ENCODE measurements at places on chromosomes 12 and 14.
A peak's percentile ranks its signal among the peaks of the same experiment; 100 is the strongest.

DNA sequence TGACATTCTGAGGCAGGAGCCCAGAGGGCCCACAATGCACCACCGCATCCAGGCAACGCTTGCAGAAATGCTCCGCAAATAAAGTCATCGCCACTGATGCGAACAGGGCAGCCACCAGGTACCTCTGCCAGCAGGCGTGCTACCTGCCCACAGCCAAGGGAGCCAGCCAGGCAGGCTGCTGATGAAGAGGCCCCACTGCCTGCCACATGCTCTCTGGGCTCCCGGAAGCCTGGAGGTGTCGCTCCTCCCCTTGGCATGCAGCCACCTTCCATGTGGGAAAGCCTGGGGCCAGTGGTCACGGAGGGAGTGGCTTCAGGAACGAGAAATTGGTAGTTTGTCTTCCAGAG, 14.7 kb downstream of the GPR132 start:
- no peak for DNase-seq

- DNase-seq, result no peak
Observed at GRCh38 chr14:31858868-31859267, 218.2 kb upstream of the ARHGAP5 start.

GRCh38 chr12:116141110-116141832, 136.2 kb downstream of the MED13L start:
- DNase-seq, result no peak

- DNase-seq, result peak; percentile 52
Observed at GRCh38 chr12:2752676-2753371, 41.9 kb upstream of the FKBP4 start.

DNA sequence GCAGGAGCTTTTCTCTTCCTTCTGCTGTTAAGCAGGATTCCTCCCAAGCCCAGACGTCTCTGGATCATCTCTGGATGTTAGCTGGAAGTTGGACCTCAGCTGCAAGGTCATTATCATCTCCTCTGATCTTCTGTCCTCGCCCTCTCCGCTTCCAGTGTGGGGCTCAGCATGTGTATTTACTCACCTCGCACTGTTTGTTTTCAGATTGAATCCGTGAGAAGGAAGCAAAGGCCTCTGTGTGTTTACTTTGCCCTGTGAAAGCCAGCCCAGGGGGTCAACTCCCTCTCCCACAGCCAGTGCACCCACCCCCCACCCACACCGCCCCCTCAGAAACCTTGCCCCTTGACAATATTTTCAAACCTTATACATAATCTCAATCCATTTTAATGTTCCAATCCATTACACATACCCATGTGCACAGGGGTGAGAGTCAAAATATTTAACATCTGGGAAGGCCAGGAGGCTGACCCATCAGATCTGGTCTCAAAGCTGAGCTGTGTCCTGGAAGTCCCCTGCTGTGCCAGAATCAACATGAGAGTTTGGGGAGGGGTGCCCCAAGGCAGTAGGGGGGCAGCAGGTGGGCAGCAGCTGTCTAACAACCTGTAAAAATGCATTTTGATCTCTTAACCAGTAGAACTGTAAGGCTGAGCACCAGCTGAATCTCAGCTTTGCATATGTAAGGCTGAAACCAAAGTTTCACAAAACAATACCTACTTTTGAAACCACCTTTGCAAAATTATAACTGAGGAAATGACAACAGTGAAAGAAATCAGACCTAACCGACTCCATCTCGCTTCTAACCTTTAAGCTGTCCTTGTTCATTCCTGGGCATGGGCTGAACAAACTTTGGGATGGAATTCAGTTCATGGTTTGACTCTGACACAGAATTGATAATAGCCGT, 157.9 kb downstream of the ZNF664 start:
- DNase-seq, result no peak

DNA sequence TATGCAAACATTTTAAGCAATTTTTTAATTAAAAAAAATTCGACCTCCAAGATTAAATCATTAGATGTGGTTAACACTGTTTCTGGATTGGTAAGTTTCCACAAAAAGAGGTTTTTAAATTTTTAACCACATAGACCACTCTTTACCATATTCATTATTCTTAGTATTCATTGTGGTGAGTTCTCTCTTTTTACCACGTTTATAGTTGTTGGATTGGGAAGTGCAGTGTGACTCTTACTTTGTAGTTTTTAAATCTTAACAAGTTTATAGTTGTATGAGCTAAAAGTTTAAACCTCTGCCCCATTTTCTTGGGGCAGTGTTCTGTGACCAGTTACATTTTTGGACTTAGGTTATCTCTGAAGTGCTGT, 8.6 kb downstream of the ATP2A2 start:
- no peak for DNase-seq

GRCh38 chr12:101004898-101005297, 205.1 kb downstream of the SLC5A8 start:
- DNase-seq, result no peak

Data from stimulated activated CD8-positive, alpha-beta memory T cell treated with anti-CD3 and anti-CD28 coated beads, Interleukin-12 subunit alpha, Interleukin-12 subunit beta, amount 100 ng/mL, for 1 hour (primary cell).